Dermis blood vessel endothelial cell (primary cell): ENCODE measurements at places on chromosomes 3 and 15. TPM values are rescaled to one million over a fixed set of nuclear protein-coding genes. Genes with fewer than 3 reads are reported as not detected.

The PCOLCE2 gene
- total RNA-seq: 0.23 and 0.68 TPM in 2 replicates

The NCKIPSD gene
- 6.3 and 8.9 TPM in 2 replicates for total RNA-seq

The GRAMD2A gene
- 0.14 and 0.17 TPM in 2 replicates for total RNA-seq

The SCAMP2 gene
- 32.5 and 46.0 TPM in 2 replicates for total RNA-seq

The MST1R gene
- 0.34 and 0.65 TPM in 2 replicates for total RNA-seq

The CKMT1B gene
- not detected in 2 replicates for total RNA-seq

The RAB7A gene
- 30.1 and 46.5 TPM in 2 replicates for total RNA-seq

The NANOGP8 gene
- total RNA-seq: not detected in 2 replicates

The COX5A gene
- total RNA-seq: 47.5 and 79.2 TPM in 2 replicates

The HES1 gene
- 45.8 and 91.0 TPM in 2 replicates for total RNA-seq

The SENP7 gene
- 19.9 and 26.0 TPM in 2 replicates for total RNA-seq

The CRYBG3 gene
- total RNA-seq: 36.9 and 43.2 TPM in 2 replicates

The MCTP2 gene
- 9.0 and 11.9 TPM in 2 replicates for total RNA-seq

The TMC3 gene
- total RNA-seq: 0.05 TPM in 1 of 2 replicates, not detected in the other

The PIGB gene
- 12.6 and 15.4 TPM in 2 replicates for total RNA-seq

The NRG4 gene
- total RNA-seq: 0.05 TPM in 1 of 2 replicates, not detected in the other

The ARL6 gene
- 6.7 and 7.5 TPM in 2 replicates for total RNA-seq

The THAP10 gene
- 2.0 and 2.3 TPM in 2 replicates for total RNA-seq

The ERICH6 gene
- not detected in 2 replicates for total RNA-seq
